ENCODE measurements at places on chromosomes 12 and 14.

DNA sequence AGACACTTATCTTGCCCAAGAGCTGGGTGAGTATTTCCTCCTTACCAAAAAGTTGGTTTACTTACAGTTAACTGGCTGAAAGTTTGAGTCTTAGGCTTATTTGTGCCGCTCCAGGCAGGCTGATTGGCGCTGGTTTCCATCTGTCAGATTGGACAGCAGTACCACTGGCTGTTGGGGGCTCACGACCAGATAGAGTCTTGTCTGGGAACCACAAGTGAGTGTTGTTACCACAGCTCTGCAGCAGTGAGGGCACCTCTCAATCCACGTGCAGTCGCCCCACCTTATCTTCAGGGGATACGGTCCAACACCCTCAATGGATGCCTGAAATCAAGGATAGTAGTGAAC is 58.9 kb downstream of the DDX51 start:
- no peak for DNase-seq

DNA sequence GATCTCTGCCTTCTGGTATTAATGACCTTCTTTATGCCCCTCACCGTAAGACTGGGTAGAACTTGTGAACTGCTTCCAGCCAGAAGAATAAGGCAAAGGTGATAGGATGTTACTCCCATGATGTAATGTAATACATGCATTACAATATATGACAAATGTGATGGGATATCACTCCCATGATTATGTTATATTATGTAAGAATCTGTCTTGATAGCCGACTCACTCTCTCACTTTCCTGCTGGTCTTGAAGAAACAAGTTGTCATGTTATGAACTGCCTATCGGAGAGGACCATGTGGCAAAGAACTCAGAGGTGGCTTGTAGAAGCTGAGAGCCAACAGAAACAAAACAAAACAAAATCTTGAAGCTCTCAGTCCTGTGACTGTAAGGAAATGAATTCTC is 30.6 kb upstream of the OSBPL8 start:
- no peak for DNase-seq

DNA sequence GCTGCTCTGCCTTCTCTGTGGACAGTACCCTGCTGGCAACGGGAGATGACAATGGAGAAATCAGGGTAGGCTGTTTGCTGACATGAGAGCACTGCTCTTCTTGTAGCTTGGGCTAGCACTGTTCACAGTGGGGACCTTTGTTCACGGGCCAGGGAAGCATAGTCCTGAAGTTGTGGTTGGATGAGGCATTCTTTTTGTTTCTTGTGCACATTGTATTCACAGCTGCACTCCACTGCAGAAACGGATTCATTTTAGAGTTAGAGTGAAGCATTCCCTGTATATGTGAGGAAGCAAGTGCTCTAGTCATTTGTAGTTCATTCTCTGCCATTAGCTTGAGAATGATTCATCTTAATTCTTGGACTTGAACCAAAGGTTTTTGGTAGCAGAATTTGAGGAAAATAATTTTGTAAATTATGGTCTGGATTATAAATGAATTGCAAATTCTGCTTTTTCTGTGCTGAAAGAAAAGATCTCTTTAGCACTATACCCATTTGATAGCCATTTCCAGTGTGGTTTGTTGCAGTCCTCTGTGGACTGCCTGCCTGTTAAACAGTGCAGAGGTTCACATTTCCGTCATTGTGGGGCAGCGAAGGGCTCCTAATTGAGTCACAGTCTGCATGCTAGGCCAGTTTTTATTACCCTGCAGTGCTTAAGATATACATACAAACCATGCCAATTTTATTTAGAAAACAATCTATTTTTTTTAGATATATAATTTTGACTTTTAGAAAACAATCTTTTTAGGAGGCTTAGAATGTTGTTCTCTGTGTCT is 80.6 kb downstream of the APAF1 start:
- DNase-seq, result peak; percentile 43

DNA sequence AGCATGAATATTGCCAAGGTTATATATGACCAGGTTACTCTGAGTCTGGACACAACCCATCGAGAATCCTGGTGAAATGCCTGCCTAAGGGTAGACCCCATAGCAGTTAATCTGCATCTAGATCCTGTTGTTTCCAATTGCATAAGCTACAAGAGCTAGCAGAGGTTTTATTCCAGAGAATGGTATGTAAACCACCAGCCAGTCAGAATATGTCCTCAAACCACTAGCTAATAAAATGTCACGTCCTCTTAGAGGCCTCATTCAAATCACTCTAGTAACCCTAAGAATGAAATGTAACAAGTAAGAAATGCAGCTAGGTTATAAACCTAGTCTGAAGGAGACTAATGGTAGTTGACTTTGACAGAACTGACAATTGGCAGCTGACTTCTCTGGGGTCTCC is 9.0 kb upstream of the YLPM1 start:
- DNase-seq, result no peak

DNA sequence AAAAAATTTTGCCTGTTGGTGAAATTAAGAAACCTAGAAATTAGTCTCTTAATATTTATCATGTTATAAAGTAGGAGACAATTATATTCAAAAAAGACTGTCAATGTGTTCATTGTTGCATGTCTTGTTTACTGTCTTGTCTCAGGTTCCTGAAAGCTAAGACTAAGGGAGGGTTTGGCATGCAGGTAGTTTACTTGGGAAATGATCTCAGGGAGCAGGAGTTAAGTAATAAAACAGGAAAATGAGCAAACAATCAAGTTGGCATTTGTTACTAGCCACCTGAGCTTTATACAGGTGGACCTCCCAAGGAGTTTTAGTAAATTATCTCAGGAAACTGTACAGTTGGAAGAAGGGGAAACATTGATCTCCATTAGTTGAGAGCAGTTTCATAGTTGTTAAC is 188.0 kb upstream of the MDGA2 start:
- DNase-seq, result no peak

GRCh38 chr14:59195912-59196311 is 7.4 kb downstream of the DAAM1 start:
- no peak for DNase-seq

GRCh38 chr14:104676694-104677511 is 12.5 kb upstream of the INF2 start:
- no peak for DNase-seq

GRCh38 chr14:91893007-91893406 is 25.7 kb upstream of the TC2N start:
- peak; percentile 29 for DNase-seq

- no peak for DNase-seq
Observed at GRCh38 chr14:67643713-67644112, 24.0 kb downstream of the ARG2 start.

GRCh38 chr14:22908601-22909000 is 10.3 kb downstream of the RBM23 start:
- no peak for DNase-seq

DNA sequence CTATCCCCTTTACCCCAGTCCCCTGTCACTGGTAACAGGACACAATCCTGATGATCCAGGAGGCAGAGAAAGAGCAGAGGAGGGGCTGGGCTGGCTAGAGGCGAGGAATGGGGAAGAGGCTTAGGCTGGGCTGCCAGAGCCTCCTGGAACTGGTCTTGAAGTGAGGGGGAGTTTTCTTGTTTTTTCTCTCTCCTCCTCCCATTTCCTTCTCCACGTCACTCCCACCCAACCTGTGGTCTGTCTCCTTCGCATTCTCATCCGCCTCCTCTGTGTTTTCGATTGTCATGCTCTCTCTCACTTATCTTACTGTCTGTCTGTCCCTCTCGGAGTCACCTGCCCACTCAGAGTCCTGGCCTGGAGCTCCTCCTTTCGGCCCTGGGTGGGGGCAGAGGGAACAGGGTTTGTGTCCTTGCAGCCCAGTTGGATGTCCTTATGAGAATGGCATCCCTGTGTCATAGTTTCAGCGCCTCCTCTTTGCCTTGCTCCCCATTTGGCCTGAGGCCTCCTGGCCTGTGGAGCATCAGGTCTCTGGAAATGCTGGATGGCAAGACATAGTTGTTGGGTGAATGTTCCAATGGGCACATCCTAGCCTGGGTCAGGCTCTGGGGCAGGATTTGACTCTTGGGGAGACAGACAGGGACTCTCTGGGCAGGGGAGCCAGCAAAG is 3.4 kb upstream of the KRT80 start:
- DNase-seq, result peak; percentile 68

DNA sequence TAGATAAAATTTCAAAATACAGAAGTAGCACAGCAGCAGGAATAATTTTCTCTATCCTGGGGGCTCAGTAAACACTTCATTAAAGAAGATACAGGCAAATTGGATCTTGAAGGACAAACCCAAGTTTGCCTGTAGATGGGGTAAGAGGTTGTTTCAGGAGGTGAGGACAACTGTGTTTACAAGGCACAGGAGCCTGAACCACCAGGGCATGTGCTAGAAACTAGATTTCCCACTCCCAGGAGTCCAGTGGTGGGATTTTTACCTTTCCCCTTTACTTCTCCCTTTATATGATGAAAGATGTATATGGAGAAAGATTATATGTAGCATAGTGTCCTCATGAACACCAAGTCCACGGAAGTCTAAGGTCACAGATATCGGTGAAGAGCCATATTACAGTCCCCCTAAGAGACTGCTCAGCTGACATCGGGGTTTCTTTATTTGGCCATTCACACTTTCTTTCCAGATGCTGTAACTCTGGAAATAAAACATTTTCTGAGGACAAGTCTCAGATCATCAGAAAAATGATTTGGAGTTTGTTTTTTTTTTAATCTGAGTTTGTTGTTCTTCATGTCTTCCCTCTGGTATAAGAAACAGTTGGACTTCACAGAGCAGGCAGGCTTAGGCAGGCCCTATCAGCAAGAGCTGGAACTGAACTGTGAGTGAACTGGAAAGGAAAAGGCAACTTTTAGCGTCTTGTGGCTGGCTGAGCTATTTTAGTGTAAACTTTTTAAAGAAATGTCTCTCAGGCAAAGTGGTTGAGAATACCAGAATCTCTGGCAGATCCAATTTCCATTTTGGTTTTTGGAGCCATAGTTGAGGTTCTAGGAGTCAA is 8.0 kb upstream of the EVL start:
- no peak for DNase-seq

- DNase-seq, result no peak
Observed at GRCh38 chr14:99549684-99550083, 54.3 kb downstream of the CCDC85C start.

- DNase-seq, result no peak
Observed at GRCh38 chr14:74609721-74610120, 2.3 kb downstream of the LTBP2 start.

All from SW480 (cell line).